ENCODE measurements at places on chromosomes 2 and 18. TPM values are rescaled to one million over a fixed set of nuclear protein-coding genes. Genes with fewer than 3 reads are reported as not detected.

GRCh38 chr2:223855426-223855825, 18.0 kb upstream of the AP1S3 start:
- no peak for DNase-seq

GRCh38 chr2:1736997-1737480, 7.3 kb downstream of the PXDN start:
- no peak for DNase-seq

DNA sequence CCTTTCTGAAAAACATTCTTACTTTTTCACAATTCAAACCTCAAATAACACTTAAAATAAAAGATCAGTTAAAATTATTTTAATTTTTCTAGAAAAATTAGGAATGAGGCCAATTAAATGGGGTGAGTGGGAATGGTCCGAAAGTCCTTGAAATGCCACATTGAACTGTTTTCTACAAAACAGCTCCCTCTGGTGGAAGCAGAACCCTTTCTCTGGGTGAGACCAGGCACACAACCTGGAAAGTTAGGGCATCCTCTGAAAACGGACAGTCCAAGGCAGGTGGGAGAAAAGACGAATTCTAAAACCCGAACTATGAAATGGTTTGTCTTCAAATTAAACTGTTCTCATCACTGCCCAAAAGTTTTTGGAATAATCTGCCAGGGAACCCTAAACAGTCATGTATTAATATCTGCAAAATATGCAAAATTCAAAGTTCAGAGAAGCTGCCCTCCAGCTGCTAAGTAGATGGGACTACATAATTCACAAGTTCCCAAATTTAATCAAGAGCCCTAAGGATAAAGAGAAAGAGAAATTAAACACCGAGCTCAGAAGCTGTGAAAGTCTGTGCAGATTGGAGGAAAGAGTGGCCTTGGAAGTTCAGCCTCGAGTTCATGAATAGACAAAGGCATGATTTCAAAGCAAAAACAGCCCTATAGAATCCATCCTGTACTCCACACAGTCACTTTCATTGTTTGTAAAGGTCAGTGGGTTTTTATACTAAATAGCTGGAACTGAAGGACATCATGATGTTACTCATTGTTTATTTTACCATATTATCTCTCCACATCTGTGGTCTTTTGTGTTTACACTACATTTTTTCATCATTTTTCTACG, 108.3 kb downstream of the PIEZO2 start:
- no peak for DNase-seq

Gene CFAP65
- 2.1 TPM for total RNA-seq

DNA sequence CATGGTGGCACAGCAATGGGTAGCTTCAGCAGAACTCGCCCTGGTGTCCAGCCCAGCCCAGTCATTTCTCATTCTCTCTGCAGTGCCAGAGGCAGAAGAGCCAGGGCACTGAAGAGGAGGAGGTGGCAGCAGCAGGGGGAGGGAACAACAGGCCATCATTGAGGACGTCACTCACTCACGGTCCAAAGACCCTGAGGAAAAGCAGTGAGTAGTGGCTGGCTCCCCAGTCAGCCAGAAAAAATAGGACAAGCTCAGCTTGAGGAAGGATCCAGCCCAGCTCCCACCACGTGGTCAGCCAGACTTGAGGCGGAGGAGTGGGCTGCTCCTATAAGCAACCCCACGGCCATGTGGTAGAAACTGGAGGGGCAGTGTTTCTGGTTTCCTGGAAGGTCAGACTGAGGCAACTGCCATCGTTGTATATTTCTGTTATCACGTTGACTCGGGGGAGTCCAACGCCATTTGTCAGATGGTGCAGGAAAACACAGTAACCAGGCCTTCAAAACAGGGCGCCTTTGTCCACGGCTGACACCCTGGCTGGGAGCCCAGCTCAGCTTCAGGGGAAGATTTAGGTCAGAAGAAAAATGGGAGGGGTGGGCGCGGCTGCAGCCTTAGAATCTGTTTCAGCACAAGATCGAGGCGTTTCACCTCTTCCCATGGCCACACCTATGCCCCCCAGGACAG, 19.0 kb upstream of the TMEM247 start:
- no peak for DNase-seq

GRCh38 chr2:98454500-98455235, 10.0 kb downstream of the INPP4A start:
- no peak for DNase-seq

DNA sequence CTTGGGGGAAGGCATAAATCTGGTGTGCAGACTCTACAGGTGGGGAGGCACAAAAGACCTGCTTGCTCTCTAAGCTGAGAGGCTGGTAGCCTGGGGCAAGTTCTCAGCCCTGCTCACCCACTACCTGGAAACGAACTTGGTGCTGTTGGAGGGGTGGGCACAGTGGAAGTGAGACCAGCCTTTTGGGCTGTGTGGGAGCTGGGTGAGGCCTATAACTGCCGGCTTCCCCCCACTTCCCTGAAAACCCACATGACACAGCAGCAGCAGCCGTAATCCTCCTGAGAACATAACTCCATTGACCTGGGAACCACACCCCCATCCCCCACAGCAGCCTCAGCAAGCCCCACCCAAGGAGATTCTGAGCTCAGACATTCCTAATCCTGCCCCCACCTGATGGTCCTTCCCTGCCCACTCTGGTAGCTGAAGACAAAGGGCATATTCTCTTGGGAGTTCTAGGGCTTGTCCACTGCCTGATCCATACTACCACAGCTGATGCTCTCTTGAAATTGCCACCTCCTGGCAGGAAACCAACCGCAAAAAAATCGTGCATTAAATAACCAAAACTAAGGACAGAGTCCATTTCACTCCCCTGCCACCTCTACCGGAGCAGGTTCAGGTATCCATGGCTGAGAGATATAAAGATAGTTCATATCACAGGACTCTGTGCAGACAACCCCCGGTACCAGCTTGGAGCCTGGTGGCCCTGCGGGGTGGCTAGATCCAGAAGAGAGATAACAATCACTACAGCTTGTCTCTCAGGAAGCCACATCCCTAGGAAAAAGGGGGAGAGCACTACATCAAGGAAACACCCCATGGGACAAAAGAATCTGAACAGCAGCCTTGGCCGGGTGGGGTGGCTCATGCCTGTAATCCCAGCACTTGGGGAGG, 178.1 kb downstream of the NDUFA10 start:
- no peak for DNase-seq

- no peak for DNase-seq
These were observed 8.3 kb downstream of the SULT6B1 start for GRCh38 chr2:37180006-37180639.

DNA sequence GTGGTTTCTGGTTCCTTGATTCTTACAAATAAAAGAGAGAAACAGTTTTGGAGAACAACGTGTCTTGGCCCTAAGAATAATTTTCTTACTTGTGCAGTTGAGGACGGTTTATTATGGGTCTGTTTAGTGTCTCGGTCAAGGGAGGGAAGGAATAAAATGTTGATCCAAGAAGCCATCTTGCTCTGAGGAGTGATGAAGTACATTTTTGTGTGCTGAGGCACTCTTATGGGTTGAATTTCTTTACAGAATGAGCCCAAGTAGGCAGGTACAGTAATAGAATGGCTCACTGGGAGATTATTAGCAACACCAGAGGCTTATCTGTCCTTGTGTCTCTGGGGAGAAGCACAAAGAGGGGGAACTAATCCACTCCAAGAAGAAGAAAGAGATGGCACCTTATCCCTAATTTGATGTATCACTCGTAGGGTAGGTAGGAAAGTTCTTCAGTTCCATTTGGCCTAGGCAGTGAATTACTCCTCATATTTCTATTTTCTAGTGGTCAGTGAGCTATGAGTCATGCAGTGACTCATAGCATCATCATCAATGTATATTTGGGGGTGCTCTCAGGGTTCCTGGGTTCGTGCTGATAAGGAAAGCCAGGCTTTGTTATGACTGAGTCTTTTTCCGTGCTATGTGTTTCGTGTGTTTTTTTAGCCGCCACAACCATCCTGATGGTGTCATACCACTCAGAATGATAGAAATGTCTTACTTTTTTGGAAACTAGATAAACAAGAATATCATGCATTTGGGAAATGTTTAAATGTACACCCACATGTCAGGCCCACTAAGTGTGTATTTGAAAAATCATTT, 250.1 kb upstream of the CTAGE1 start:
- no peak for DNase-seq

Gene POTEF
- 25.0 TPM for total RNA-seq

GRCh38 chr18:9775178-9775577, 67.1 kb downstream of the RAB31 start:
- DNase-seq: no peak

DNA sequence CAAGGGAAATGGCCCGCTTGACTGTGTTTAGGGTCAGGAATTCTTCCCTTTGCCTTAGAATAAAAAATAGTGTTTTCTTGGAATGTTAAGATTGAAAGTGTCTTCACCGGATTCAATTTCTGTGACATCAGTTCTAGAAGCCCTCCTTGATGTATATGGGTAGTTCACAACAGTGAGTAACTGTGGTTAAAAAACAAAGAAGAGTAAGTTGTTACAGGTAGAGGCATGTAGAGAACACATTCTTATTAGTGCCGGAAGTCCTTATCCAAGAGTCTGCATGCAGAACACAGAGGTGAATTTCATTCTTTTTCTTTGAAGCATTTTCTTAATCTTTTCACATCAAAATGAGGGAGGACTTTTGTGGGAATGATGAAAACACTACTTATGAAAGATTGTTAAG, 105.5 kb downstream of the FMNL2 start:
- DNase-seq: no peak

GRCh38 chr2:40041422-40042382, 262.6 kb upstream of the THUMPD2 start:
- DNase-seq: no peak

- DNase-seq: no peak
These were observed 31.0 kb upstream of the SLC3A1 start for GRCh38 chr2:44244135-44244871.

Gene MAP3K19
- total RNA-seq: 1.1 TPM

Gene AMER3
- total RNA-seq: 10.9 TPM

DNA sequence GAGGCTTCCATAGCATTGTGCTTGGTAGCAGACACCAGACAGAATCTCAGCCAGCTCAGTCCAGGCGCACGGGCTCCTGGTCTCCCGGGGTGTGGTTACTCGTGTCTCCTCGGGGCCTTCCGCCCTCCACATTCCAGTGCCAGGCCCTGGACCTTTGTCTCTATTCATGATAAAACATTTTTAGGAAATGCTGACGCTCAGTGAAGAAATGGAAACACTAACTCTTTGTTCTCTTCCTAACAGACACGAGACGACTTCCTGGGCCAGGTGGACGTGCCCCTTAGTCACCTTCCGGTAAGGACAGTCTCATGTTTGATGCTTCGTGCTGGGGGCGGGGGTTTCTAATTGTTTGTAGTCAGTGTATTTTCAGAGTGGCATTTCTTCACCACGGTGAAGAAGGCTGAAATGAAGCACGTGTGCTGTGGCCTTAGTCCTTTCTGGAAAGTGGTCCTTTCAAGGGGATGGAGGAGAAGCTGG, 271.8 kb downstream of the NEDD4L start:
- no peak for DNase-seq

Gene CXCR4
- total RNA-seq: 34.8 TPM

DNA sequence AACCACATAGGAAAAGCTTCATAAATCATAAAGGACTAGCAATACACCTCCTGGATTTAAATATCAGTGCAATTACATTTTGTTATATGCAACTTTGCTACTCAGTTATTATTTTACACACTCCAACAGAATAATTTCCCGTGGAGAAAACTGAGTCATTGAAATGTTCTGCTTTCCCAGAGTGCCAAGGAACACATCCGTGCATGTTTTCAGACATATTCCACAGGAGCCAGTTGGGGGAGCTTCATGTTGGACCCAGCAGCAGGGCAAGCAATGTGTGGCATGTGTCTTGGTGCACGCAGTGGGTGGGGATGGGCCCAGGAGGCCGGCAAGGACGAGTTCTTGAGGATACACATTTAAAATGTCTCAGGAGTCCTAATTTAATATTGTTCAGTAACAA, 14.4 kb upstream of the SMIM21 start:
- no peak for DNase-seq

GRCh38 chr2:215431778-215432758, 3.8 kb downstream of the FN1 start:
- no peak for DNase-seq

DNA sequence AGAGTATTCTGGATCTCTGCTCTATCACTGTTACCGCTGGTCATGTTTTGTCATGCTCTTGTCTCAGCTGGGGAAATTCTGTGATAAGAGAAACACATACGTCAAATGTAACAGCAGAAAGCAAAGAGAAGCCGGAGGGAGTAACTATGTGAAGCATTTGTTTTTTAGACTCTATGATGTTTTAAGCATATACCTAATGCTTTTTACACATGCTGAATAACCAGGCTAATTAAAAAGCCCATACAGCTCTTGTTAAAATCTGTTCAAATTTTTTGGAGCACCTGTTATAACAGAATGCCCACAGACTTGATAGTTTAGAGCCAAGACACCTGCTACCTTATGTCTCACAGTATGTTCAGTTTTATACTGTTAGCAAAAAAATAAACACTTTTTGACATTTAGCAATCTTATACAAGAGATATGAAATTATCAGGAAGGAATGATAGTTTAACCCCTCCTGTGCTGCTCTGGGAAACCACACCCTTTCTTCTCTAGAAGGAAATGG, 92.3 kb upstream of the TANK start:
- DNase-seq: no peak

DNA sequence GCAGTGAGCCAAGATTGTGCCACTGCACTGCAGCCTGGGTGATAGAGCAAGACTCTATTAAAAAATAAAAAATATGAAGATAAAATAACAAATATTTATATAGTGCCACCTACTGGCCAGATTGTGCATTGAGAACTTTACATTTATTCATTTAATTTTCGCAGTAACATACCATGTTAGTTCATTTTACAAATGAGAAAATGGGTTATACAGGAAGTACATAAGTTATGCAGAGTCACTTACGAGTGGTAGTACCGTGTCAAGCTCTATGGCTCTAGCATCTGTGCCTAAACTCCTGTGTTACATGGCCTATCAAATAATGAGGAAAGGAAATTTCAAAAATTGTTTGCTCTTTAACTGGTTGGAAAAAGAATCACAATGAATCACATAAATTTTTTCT, 27.9 kb downstream of the RIF1 start:
- DNase-seq: no peak

Gene KRTCAP3
- total RNA-seq: 23.9 TPM

- DNase-seq: no peak
These were observed 533.8 kb downstream of the FBXO15 start for GRCh38 chr18:73613706-73614340.

- no peak for DNase-seq
These were observed 64.2 kb upstream of the THOC1 start for GRCh38 chr18:332007-332406.

DNA sequence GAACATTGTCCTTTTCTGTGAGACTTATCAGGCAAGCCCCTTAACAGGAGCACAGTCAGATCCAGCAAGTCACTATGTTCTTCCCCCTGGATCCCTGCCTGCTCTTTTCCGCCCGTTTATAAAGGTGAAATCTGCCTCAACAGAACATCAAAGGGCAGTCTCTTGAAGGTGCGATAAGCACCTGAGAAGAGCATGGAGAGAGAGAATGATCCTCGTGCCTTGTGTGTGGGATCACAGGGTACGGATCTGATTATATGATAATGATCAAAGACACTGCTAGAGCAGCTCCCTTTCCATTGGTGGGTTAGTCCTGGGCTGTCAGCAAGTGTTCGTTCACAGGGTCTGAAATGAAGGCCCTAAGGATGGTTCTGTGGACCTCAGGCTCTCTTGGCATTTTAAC, 106.4 kb downstream of the ZAP70 start:
- no peak for DNase-seq

All from type B pancreatic cell (in vitro differentiated cells).